LHCN-M2 (cell line): ENCODE measurements at places on chromosomes 4 and X. TPM values are rescaled to one million over a fixed set of nuclear protein-coding genes. Genes with fewer than 3 reads are reported as not detected.

Gene PABPC1L2B
- not detected in 2 replicates for total RNA-seq

Gene LGI2
- total RNA-seq = not detected in 2 replicates

Gene NPY2R
- not detected in 2 replicates for total RNA-seq

Gene TKTL2
- not detected in 2 replicates for total RNA-seq

Gene ARR3
- not detected in 2 replicates for total RNA-seq

Gene SMIM10
- total RNA-seq = 6.4 and 7.4 TPM in 2 replicates

Gene LAS1L
- total RNA-seq = 25.6 and 27.8 TPM in 2 replicates

Gene ZMAT1
- total RNA-seq = 0.06 and 0.11 TPM in 2 replicates

Gene MAGEB2
- not detected in 2 replicates for total RNA-seq

Gene CXXC4
- total RNA-seq = not detected in 2 replicates

Gene ETDB
- total RNA-seq = not detected in 2 replicates

Gene SGCB
- total RNA-seq = 37.2 and 42.4 TPM in 2 replicates

Gene REPS2
- 1.7 and 3.7 TPM in 2 replicates for total RNA-seq

Gene TAF7L
- 0.13 TPM in 1 of 2 replicates, not detected in the other for total RNA-seq

Gene LDB2
- not detected in 2 replicates for total RNA-seq

Gene HNRNPDL
- 238 and 249 TPM in 2 replicates for total RNA-seq
